ENCODE measurements at places on chromosomes 4 and X. TPM values are rescaled to one million over a fixed set of nuclear protein-coding genes. Genes with fewer than 3 reads are reported as not detected.

- H3K4me3 ChIP-seq, result no peak overlapping the region
- no peaks in the 10 kb centered on the region for H3K36me3 ChIP-seq
- no peak overlapping the region for H3K27ac ChIP-seq
- DNase-seq, result no peak
These were observed 33.1 kb downstream of the STPG2 start for GRCh38 chr4:98110214-98110613.

DNA sequence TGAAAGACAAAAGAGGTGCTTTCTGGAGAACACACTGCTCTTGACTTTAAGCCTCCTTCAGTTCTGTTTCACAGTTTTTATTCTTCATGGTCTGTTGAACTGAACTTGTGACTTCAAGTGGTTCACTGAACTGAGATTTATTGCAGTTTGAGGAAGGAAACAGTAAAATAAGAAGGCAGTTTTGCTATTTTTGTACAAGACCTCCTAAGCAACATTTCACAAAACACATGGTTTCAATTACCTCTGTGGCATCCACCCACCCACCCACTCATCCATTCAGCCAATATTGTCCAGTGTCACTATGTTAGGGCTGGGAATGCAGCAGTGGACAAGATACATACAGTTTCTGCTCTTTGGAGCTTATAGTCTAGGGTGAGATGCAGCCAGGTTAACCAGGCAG, 131.3 kb downstream of the IL1RAPL2 start:
- peaks cover 6% of the 10 kb centered on the region for H3K27me3 ChIP-seq
- no peak overlapping the region for H3K27ac ChIP-seq
- H3K4me1 ChIP-seq, result no peaks in the 10 kb centered on the region
- no peak overlapping the region for H3K4me3 ChIP-seq
- DNase-seq, result no peak
- H3K36me3 ChIP-seq, result no peaks in the 10 kb centered on the region

DNA sequence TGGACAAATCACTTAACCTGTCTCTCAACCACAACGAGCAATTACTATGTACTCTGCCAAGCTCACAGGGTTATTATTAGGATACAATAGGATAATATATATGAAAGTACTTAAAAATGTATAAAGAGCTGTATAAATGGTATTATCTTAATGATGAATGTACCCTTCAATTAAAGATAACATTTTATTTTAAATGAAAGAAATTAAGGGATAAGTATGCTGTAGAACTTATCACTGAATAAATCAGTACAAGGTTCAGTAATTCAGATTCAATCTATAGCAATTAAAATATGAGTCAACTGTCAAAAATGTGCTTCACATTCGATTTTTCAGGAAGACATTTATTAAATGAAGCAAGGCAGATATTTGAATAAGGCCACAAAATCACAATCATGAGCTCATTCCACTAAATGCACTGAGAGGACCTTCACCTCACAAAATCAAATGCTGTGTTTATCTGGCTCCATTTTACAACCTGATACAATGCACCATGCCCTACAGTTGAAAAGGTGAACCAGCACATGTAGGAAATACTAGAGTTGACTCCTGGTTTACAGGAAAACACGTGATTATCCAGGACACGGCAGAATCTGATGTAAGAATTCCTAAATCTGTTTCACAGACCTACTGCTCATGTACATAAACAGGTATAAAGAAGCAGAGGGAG, 4.4 kb downstream of the LRCH2 start:
- no peak overlapping the region for H3K27ac ChIP-seq
- H3K27me3 ChIP-seq, result peaks cover 34% of the 10 kb centered on the region
- H3K4me3 ChIP-seq, result no peak overlapping the region

MAGEA1 gene
- total RNA-seq, result not detected

CABS1 gene
- total RNA-seq, result not detected

SPANXA1 gene
- not detected for total RNA-seq

Data from osteoblast (primary cell).